C1 segment of cervical spinal cord (tissue), 14 donors: ENCODE measurements at places on chromosomes 13 and 19.

GRCh38 chr19:29400917-29401711 lies 124.7 kb upstream of the VSTM2B start:
- no peak for DNase-seq

GRCh38 chr19:54266133-54266532 lies 9.1 kb upstream of the LILRB5 start:
- no peak for DNase-seq

DNA sequence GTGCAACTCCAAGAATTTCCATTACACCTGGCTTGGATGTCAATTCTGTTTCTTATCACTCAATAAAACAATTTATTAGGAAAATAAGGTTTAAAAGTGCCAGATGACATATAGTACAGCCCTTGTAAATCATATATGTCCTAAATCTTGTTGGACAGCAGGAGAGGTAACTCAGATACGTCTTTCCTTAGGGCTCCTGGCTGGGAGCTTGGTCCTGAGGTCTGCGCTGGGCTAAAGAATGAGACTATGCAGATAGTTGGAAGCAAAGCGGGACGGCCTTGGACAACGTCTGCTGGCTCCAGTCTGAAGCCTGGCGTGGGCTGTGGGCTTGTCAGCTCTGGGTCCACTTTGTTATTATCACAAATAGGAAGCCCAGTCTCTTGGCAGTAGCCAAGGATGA lies 377.0 kb downstream of the DLEU7 start:
- no peak for DNase-seq

DNA sequence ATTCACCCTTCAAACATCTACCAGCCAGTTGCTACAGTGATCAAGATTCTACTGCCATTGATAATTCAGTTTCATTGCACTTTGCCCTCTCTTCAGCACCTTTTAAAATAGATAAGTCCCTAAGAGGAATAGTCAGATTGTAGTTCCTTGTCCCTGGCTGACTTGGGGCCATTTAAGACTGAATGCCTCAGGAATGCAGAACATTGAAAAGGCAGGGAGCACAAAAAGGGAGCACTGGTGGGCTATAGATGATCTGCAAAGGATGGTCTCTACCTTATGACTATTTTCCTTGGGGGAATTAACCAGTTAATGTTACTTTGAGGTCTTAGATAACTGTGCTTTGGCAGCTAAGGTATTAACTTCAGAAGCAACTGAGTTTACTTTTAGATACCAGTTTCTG lies 46.9 kb downstream of the GPALPP1 start:
- DNase-seq = no peak

- no peak for DNase-seq
Observed at GRCh38 chr19:51511353-51511752, 9.8 kb upstream of the SIGLEC12 start.

GRCh38 chr19:1910177-1910576 lies 5.0 kb downstream of the ADAT3 start:
- DNase-seq = no peak

DNA sequence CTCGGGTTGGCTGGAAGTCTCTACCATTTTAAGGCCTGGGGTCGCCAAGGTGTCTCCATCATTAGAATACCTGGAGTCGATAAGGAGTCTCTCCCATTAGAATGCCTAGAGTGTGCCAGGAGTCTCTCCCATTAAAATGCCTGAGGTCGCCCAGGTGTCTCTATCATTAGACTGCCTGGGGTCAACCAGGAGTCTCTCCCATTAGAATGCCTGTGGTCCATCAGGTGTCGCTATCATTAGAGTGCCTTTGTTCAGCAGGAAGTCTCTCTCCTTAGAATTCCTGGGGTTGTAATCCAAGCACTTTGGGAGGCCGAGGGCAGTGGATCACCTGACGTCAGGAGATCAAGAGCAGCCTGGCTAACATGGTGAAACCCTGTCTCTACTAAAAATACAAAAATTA lies 1533.0 kb downstream of the UQCRFS1 start:
- no peak for DNase-seq

GRCh38 chr13:98303858-98304257 lies 126.8 kb upstream of the RNF113B start:
- DNase-seq = no peak

DNA sequence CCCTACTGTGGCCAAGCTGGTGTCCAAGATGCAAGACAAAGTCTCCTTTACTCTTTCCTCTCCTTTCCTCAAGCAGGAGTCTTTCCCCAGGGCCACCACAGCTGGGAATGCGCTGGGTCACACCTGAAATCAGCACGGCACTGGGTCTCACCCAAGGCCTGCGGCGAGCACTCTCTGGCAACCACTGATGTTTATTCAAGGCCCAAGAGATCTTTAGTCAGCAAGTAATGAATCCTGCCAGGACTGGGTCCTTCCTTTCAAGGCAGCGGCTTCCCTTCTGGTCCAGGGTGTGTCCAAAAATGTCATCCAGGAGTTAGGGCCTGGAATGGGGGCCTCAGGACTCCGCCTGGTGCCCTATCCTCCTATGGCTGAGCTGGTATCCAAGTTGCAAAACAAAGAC lies 24.1 kb downstream of the BLOC1S3 start:
- no peak for DNase-seq

GRCh38 chr19:19403373-19403901 lies 2.0 kb upstream of the GATAD2A start:
- DNase-seq = no peak

DNA sequence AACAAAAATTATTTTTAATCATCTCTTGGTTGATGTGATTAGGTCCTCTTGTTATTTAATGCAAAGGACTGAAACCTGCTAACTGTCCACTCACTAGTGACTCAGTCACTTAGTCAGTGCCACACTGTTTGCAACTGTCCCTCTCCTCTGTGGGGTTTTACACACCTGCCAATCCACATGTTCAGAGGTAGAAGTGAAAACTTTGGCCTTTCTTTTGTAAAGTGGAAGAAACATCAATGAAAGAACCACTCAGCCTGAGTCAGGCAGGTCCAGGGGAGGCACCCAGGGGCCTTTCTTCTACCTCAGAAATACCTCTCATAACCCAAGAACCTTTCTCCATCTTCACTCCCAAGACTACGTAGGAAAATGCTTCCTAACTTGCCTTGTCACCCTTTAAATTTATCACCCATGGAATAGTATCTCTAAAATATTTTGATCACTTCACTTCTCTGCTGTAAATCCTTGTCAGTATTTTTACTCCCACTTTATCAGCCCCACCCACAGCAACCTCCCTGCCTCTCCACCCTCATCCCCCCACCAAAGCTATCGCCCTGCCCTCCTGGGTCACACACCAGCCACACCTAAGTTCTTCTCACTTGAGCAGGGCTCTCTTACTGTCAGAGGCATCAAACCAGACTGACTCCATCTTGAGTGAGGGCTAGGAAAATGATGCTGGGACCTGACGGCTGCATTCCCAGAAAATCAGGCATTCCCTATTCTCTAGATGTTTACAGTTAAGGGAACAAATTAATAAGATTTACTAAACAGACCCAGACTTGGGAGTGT lies 29.6 kb upstream of the EEF1AKMT1 start:
- DNase-seq = no peak

DNA sequence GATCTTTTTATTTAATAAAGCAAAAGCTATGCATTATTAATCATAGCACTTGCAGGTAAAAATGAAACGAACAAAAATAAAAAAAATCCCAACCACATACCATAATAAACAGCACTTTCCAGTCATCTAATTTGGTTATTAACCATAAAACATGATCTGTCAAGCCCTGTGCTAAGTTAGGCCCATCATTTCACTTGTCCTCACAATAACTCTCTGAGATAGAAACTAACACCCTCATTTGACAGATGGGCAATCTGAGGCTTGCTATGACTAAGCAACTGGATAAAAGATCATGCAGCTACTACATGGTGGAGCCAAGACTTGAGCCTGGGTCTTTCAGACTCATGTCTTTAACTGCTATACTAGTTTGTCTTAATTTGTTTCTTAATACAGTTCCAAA lies 21.8 kb downstream of the PROSER1 start:
- DNase-seq = no peak

GRCh38 chr13:20119960-20120359 lies 40.9 kb downstream of the GJA3 start:
- DNase-seq = no peak

DNA sequence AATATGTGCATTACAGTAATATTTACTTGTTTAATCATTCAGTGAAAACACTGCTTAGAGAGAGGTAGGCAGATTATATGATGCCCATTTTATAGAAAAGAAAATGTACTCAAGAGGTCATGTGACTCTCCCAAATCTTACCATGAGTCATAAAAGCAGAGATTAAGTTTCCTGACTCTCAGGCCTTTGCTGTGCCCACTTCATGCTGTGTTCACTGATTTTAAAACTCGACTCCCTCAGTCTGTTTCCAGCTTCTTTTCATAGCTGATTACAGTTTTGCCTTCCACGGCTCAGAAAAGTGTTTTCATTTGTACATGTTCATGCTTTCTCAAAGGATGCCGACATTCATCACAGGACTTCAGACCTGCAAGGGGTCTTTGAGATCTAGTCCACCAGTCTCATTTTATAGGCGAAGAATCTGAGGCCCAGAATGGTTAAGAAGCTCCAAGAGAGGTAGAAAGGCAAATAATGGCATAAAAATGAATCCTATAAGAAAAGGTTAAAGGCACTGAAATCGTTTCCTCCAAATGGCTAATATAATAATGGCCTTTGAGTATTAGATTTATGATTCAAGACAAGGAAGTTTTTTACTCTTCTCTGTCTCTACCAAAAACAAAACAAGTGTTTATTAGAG lies 9.0 kb upstream of the IPO5 start:
- no peak for DNase-seq

GRCh38 chr19:27746691-27747380 lies 1466.1 kb downstream of the UQCRFS1 start:
- DNase-seq = no peak

- no peak for DNase-seq
Observed at GRCh38 chr13:33072282-33072681, 56.1 kb downstream of the KL start.

- no peak for DNase-seq
Observed at GRCh38 chr19:57192077-57192420, 749 bp downstream of the ZNF264 start.

GRCh38 chr19:1991018-1991913 lies 24.2 kb downstream of the BTBD2 start:
- DNase-seq = no peak

DNA sequence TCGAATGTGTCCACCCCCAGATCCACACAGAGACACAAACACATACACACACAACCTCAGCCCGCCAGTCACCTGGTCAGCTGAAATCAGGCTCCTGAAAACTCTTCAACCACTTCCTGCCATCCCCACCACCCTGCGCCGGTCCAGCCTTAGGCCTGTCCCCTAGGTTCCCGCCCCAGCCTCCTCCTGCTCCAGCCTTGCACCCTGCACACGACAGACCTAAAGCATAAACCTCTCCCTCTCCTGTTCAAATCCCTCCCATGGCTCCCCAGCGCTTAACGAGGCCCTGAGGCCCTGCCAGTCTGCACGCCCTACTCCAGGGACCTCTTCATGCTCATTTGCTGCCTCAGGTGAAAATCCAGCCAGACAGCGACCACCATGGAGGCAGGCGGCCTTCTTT lies 7.1 kb downstream of the PNMA8B start:
- no peak for DNase-seq

DNA sequence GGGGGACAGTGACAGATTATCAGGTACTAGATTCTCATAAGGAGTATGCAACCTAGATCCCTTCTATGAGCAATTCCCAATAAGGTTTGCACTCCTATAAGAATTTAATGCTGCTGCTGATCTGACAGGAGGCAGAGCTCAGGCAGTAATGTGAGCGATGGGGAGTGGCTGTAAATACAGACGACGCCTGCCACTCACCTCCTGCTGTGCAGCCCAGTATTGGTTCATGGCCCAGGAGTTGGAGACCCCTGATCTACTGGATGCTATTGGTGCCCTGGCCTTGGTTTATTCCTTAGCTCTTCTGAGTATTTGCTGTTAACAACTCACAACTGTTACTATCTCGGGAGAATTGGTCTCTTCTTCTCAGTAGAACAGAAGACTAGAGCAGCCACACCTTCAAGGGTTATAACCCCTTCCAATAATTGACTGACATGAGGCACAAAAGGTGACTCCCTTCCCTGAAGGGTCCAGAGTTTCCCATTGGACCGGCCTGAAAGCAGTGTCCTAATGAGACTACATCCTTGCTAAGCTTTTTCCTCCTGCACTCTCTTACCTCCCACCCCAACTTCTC lies 35.0 kb upstream of the RBM26 start:
- no peak for DNase-seq
